ENCODE measurements at places on chromosomes 11 and 22.

GRCh38 chr11:69641681-69642548 is 959 bp downstream of the CCND1 start:
- no peak for DNase-seq

- no peak for DNase-seq
Measured at GRCh38 chr11:44916331-44916730, 34.4 kb downstream of the TP53I11 start.

DNA sequence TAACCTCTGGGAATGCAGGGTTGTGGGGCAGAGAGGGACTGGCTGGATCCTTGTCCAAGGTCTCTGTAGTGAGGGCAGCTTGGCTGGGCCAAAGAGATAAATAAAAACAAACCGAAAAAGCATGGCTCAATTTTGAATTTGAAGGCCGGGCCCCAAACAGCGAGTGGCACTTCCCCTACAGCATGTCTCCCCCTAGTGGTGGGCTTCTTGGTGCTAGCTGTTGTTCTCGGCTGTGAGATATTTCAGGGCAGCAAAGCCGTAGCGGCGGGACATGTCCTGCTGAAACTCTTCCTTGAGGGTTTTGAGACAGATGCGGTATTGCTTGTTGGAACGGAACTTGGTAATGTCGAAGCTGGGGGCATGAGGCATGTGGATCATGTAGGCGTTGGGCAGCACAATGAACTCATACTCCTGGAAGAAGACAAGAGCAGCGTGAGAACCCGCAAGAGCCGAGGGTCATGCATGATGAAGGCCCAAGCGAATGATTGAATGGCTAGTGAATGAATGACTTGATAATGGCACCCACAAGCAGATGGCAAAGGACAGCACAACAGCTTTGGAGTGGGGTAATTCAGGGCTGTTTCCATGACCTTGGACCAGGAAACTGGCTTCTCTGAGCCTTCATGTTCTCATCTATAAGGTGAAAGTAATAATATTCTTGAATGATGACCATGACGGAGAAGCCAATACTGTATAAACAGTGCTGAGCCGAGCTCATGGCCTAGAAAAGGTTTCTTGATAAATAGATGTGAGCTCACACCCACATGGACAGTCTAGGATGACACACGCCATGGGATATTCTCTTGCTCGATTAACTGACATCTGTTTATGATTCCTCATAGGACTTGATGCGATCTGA is 216.3 kb upstream of the SYN3 start:
- DNase-seq: no peak

DNA sequence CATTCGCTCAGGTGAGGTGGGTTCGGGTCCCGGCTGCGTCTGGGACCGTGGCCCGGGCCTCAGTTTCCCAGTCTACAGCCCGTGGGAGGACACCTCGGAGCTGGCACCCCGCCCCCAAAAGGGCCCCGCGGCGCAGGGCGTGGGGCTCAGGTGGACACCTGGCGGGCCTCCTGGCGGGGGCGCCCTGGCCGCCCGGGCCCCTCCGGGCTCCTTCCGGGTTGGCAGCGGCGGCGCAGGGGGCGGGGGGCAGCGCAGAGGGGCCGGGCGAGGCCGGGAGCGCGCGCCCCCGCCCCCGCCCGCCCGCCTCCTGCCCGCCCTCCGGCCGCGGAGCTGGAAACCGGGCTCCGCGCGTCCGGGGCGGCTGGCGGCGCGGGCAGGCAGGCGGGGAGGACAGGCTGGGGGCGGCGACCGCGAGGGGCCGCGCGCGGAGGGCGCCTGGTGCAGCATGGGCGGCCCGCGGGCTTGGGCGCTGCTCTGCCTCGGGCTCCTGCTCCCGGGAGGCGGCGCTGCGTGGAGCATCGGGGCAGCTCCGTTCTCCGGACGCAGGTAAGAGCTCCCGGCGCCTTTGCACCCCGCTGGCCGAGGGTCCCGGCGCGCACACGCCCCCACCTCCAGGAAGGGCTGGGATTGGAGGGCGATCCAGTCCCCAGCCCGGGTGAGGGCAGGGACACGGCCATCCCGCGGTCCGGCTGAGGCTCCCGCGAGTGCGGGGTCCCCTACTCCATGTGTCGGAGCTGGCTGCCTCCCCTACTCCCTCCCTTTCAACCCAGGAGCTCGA is at the start of gene EMID1:
Gene EMID1 (plus strand): TSS at position 303 of the 778 bp plus-strand sequence. CDS start 143 bp downstream, at position 446.
- DNase-seq: no peak

GRCh38 chr22:45991098-45991497 is 14.1 kb upstream of the WNT7B start:
- DNase-seq: no peak

GRCh38 chr11:12133547-12134235 is 23.3 kb downstream of the MICAL2 start:
- DNase-seq: no peak

DNA sequence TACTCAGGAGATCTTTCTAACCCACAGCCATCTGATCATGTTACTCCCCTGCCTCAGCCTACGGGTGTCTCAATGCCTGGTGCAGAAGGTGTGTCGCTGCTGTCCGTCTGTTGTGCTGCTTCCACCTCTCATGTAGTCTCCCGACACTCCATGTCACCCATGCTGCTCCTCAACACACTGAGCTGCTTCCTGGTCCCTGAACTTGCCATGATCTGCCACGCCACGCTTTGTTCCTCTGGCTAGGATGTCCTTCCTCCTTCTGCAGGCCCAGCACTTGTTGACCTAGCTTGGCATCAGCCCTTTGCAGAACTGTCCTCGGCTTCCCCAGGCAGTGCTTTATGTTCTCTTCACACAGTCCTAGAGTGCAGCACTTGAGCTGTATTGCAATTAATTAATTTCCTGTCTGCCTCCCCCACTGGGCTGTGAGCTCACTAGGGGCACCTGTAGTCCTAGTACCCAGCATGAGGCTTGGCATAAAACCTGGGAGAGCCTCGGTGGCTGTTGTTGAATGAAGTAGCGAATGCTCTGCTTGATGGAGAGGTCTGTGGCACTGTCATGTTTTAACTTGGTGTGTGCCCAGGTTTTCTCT is 9.5 kb downstream of the GTPBP1 start:
- no peak for DNase-seq

DNA sequence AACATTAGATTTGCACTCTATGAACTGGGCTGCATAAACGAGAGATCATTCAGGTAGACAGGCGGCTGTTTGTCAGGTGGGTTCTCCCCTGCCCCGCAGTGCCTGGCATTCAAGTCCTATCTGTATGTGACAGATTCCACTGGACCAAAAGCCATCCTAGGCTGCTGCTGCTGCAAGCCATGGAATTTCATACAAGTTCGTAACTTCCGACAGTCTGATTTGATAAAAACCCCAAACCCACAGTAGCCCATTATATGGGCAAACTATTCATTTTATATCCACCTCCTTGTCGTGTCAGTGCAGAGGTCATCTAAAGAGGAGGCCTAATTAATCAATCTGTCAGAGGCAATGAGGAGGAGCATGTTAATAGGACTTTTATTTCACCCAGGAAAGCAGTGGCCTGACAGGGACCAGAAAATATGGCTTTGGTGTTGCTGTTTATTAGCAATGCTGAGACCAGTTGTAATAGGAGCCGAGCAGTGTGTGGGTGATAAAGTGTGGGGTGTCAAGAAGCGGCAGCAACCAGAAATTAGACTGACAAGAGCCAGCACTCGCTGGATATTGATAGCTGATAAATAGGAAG is 124.2 kb downstream of the ARL14EP start:
- no peak for DNase-seq
